K562 (cell line): ENCODE measurements at places on chromosomes 11 and 22. TPM values are rescaled to one million over a fixed set of nuclear protein-coding genes. Genes with fewer than 3 reads are reported as not detected.
A peak's percentile ranks its signal among the peaks of the same experiment; 100 is the strongest.

- DNase-seq: no peak
These were observed 1.4 kb downstream of the LIPT2 start for GRCh38 chr11:74492084-74492483.

The MYEOV gene
- total RNA-seq: 77.7 and 92.3 TPM in 2 replicates

- DNase-seq: peak; percentile 89
These were observed at the start of gene MAFF for GRCh38 chr22:38201711-38202436. Gene MAFF, plus strand, starts transcription at chr22:38201994. Its CDS starts 11,860 bp downstream, at chr22:38213854.

DNA sequence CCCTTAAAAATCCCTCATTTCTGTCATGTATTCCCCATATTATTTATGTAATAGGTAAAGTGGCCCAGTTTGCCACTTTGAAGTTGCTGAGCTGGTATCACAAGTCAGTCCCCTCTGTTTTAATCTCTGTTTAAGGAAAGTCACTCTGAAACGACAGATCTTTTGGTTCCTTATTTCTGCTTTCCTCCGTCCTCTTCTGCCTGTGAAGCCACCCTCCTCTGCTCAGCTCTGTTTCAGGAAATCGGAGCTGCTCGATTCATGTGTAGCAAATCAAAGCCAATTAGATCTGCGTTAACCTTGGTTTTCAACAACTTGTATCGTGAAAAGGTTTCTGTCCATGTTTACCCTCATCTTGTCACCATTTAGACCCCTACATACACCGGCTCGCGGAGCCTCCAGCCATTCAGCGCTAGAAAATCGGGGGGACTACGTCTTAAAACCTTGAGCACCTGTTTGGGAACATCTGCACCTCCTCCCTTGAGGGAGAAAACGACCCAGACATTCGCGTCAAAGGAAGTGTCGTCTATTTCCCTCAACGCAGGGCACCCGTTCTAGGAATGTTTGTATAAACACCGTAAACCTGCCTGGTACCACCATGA, 576 bp upstream of the SC5D start:
- no peak for DNase-seq

- DNase-seq: no peak
These were observed 166.3 kb upstream of the ARHGAP20 start for GRCh38 chr11:110878513-110878912.

GRCh38 chr11:45298718-45299117, 12.6 kb upstream of the SYT13 start:
- DNase-seq: no peak

DNA sequence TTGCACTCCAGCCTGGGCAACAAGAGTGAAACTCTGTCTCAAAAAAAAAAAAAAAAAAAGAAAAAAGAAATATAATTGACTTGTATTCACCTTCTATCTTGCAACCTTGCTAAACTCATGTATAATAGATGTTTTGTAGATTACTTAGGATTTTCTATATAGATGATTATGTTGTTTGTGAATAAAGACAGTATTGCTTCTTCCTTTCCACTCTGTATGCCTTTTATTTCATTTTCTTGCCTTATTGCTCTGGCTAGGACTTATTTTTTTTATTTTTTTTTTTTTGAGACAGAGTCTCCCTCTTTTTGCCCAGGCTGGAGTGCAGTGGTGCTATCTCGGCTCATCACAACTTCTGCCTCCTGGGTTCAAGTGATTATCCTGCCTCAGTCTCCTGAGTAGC, 29.7 kb upstream of the SOX10 start:
- no peak for DNase-seq

The PRDM11 gene
- 0.78 and 1.1 TPM in 2 replicates for total RNA-seq

The NRXN2 gene
- 0.47 and 0.69 TPM in 2 replicates for total RNA-seq

- DNase-seq: no peak
These were observed 147.9 kb upstream of the DDI1 start for GRCh38 chr11:103888541-103888951.

The SCGB1D2 gene
- total RNA-seq: not detected in 2 replicates

DNA sequence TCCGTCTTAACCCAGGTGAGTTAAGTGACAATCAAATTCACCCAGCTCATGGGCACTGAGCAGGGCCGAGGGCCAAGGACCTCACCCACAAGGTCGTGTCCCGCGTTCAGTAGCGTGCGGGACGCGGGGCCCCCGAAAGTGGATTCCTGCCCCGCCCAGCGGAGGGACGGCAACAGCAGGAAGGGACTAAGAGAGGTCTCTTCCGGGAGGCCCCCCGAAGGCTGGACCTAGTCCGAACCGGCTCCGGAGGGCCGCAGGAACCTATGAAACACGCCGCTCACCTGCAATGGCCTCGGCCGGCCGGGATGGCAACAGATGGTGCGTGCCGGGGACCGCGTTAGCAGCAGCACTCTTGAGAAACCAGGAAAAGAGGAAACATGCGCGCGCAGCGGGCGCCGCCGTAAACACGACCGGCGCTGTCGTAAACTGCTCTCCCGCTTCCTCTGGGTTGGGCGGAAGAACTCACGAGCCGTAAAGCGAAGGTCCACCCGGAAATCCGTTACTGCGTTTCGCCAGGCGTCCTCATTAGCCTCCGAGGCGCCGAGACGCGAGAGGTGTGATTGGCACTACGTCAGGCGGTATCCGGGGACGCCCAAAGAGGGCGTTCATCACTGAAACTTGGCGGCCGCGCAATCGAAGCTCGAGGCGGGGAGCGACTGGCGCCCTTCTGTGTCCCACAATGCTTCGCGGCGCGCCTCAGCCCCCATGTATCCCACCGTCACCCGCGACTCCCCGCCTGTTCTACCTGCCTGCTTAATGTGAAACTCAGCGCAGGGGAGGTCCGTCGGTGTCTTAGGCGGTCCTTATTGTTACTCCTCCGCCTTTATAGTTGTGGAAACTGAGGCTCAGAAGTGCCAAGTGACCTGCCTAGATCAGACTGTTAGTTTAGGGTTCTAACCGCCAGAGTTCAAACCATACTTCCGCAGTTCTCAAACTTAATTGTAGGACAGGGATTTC, at the start of gene EIF3D:
EIF3D (minus strand) TSS at position 372 of the 957 bp plus-strand sequence. CDS start 3,045 bp downstream, outside the sequence.
- peak; percentile 82 for DNase-seq

DNA sequence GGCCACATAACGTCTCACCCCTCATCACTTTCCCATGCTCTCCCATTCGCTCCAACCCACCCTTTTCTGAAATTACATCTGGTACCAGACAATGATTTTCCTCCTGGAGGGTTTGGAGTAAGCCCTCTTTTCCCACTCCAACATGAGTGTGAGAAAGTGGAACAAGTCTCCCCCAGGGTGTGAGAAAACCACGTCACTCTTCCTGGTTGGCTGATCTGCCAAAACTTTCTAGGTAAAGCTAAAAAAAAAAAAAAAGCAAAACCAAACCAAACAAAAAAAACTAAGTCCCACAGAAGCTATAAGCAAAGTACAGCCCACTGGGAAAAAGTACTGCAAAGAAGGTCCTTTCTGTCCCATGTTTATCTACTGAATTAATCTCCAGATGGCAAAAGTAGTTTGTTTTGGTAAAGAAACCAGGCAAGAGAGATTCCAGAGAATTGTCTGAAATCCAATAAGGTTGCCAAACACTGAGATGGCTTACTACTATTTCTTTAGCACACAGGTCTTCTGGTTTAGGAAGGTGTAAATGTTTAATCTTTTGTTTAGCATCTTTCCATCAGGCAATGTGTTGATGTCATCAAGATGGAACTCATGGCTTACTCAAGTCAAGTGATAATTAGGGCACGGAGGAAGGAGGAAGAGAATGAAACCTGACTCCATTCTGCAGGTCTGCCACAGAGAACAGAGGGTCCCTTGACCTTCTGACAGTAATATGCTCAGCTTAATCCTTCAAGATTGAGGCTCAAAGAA, 395.6 kb downstream of the LARGE1 start:
- DNase-seq: no peak

The HSCB gene
- total RNA-seq: 7.7 and 8.4 TPM in 2 replicates

The ALKBH8 gene
- 8.3 and 9.5 TPM in 2 replicates for total RNA-seq

The EIF1AD gene
- 63.5 and 67.3 TPM in 2 replicates for total RNA-seq

GRCh38 chr11:20474176-20474881, 86.8 kb downstream of the PRMT3 start:
- no peak for DNase-seq

- no peak for DNase-seq
These were observed 32.2 kb upstream of the ARFGAP3 start for GRCh38 chr22:42889304-42889703.

GRCh38 chr11:84866922-84867321, 760.2 kb downstream of the DLG2 start:
- no peak for DNase-seq

DNA sequence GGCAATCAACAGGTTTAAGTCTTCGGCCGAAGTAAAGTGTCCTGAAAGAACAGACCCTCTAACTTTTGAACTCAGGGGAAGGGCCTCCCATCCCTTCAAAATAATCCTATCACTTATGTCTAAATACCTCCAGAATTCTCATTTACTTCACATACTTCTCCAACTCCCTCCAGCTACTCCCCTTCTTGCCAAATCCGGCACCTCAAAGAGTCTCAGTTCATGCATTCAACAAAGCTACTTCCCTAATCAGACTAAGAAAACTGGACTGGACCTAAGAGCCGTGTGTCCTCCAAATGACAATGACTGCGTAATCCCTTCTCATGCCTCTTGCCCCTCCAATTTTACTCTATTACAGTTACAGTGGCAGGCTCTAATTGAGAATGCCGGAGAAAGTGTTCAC, 1.3 kb downstream of the DDB1 start:
- no peak for DNase-seq
